ENCODE measurements at places on chromosomes 5 and 9. TPM values are rescaled to one million over a fixed set of nuclear protein-coding genes. Genes with fewer than 3 reads are reported as not detected.

Gene JAKMIP2
- total RNA-seq = 1.3 TPM

Gene PCDHGA4
- total RNA-seq = 7.6 TPM

Gene TRIP13
- total RNA-seq = 2.1 TPM

Gene ARHGEF28
- 34.3 TPM for total RNA-seq

Gene SGCD
- total RNA-seq = 67.5 TPM

Gene TMED7
- 104 TPM for total RNA-seq

Gene TAF1L
- under 0.01 TPM for total RNA-seq

Gene PLAC8L1
- total RNA-seq = not detected

Gene OTULINL
- 0.17 TPM for total RNA-seq

Gene DMRT3
- not detected for total RNA-seq

Gene ZNF883
- 6.2 TPM for total RNA-seq

Gene ADAMTS16
- 0.17 TPM for total RNA-seq

Gene TSPAN17
- total RNA-seq = 29.0 TPM

Gene CSF1R
- total RNA-seq = not detected

Gene LCNL1
- total RNA-seq = 3.3 TPM

Gene C1QTNF3
- total RNA-seq = 1.2 TPM
